Coronary artery (tissue), 2 donors: ENCODE measurements at places on chromosomes 12 and 14.

GRCh38 chr12:115411121-115411520 lies 727.1 kb upstream of the TBX3 start:
- DNase-seq: no peak

GRCh38 chr14:39880106-39880695 lies 448.0 kb upstream of the FBXO33 start:
- DNase-seq: no peak

GRCh38 chr14:86022031-86022629 lies 492.2 kb downstream of the FLRT2 start:
- no peak for DNase-seq

DNA sequence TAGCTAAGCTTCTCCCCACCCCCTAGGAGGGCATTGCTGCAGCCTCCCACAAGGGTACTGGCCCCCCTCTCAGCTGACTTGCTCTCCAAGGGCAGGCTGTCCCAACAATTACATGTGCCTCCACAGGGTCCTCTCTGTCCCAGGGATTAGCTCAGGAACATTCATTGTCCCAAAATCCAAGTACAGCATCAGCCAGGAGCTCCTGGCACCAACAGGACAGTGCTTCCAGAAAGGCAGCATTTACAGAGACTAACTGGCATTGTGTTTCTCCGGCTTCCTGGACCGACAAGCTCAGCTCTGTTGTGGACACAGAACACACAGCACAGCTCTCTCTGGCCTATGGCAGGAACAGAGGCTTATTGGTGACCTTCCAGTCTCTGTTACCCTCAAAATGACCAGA lies 21.7 kb downstream of the ABCD4 start:
- DNase-seq: no peak

GRCh38 chr12:114665411-114666260 lies 18.3 kb downstream of the TBX3 start:
- DNase-seq: no peak

DNA sequence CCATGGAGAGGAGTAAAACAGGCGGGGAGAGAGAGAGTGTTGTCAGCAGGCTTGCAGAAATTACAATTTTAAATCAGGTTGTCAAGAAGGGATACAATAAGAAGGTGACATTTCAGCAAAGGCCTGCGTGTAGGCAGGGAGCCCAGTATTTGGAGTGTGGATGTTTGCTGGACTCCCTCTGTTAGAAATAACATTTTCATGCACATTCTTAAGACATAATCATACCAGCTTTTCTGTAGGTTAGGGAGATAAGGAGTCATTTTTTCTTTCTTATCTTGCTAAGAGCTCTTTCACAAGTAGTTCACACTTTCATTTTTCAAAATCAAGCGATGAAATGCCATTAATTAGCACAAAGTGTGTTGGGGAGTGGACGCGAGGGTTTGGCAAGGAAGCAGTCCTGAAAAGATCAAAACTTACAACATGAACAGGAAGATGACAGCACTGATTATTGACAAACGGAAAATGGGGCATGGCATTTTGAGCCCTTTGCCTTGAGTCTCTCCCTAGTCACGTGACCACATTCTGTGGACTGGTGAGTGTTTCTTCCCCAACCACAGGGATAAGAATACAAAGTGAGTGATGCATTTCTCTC lies 160.2 kb downstream of the DAD1 start:
- no peak for DNase-seq

DNA sequence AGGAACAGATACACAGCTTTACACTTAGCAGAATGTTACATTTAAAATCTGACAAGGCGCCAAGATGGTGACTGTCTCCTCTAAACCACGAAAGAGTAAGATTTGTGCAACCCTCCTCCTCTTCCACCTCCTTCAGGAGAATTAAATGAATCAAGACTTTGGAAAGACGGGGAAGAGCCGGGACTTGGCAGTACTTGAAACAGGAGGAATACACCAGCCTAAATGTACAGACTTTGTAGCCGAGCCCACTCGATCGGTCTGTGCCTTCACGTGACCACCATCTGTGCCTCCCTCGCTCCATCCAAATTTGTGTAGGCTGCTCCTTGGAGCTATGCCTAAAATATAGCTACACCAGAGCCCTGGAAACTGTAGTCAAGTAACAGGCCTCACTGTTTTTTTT lies 38.3 kb downstream of the SSPN start:
- no peak for DNase-seq

- DNase-seq: no peak
These were observed 43.5 kb upstream of the PTPRQ start for GRCh38 chr12:80400571-80400991.

DNA sequence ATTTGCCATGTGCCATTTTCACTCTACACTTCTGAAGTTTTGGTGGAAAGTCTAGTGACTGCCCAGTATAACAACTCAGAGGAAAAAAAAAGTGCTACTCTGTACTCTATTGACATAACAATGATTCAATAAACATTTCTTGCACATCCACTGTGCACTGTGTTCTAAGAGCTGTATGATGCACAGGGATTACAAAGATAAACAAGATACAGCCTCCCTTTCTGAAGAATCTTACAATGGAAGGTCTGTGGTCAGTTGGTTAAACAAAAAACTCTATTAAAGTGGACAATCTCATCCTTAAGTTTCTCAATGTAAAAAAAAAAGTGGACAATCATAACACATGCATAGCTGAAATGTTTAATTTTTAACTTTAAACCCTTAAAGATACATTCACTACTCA lies 105.7 kb upstream of the RASSF8 start:
- no peak for DNase-seq

DNA sequence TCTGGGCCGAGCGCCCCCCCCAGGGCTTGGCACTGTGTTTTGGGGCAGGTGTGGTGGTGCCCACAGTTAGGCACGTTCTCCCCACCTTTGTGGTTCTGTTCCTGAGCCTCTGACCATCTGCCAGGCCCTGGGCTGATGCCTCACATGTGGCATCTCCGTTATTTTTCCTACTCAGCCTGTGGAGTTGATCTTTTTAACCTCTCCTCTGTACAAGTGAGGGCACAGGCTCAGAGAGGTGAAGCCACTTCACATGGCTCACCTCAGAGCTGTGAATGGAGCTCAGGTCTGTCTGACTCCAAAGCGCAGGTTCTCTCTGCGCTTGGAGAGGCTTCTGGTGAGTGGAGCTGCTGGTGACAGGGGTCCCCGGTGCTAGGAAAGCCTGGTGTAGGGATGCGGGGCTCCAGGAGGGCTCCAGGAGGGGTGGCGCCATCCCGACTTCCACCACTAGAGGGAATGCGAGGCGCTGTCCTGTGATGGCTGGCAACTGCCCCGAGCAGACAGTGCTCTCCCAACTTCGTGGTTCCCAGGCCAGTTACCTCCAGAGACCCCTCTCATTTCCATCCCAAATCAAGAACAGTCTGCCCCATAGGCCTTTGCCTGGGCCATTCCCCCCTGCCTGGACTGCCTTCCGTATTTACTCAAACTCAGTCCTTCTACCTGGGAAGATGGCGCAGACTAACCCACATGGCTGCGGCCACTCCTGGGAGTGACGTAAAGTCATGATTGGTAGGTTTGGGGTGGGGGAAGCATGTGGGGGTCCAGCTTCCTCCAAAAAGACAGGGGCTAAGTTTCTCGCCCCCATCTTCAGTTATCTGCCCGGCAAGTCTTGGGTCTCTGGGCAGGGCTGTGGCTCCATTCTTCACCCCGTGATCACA lies 9.9 kb downstream of the BCL7A start:
- no peak for DNase-seq

DNA sequence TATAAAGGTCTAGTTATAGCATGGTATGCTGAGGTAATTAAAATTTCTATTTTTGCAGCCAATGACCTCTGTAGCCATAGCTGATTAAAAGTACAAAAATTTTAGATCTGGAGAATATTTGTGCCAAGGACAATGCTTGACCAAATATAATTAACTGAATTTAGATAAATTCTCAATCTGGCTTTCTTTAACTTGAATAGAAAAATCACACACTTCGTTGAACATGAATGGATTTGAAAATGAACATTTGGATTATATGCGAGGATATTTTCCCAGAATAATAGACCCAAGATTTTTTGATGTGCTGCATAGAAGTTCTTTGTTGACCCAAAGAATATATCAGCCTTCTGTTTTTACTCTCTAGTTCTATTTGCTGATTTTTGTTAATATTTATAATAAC lies 38.4 kb upstream of the G2E3 start:
- no peak for DNase-seq

DNA sequence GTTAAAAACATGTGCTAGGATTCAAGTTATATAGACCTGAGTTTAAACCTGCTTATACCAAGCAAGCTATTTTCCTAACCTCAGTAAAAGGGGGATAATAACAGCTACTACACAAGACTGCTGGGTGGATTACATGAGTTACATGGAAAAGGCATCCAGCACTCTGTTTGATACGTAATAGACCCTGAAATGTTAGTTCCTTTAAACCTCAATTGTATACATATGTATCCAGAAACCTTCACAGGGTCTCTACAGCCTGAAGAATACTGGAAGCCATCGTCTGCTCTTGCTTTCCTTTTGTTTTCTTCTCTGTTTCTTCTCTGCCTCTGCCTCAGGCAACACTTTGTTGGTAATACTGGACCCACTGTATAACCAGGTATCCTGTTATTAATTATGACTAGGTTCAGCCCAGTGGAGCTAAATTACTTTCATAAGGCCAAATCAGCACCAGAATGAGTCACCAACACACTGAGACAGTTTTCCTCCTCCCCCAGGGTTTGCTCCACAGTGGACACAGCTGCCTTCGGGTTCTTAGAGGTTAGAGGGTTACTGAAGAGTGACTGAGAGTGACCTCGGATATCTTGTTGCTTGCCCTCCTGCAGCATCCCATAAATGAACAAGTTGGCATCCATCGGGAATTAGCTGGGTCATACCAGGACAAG lies 127.1 kb downstream of the CAPZA3 start:
- no peak for DNase-seq

DNA sequence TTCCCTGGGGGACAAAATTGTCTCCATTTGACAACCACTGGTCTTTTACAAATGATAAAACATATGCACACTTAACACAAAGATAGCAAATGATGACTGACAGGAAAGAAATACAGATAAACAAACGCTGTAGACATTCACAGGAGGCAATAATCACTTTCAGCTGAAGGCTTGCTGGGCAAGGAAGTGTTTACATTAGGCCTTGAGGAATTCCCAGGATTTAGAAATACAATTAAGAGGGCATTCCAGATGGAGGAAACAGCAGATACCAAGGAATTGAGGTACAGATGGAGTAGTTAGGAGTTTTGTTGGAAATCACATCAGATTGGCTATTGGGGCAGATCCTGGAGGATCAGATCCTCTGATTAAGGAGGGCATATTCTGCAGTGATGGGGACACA lies 93.9 kb downstream of the DYRK2 start:
- no peak for DNase-seq

GRCh38 chr12:108729612-108730364 lies 1.5 kb downstream of the CORO1C start:
- no peak for DNase-seq

DNA sequence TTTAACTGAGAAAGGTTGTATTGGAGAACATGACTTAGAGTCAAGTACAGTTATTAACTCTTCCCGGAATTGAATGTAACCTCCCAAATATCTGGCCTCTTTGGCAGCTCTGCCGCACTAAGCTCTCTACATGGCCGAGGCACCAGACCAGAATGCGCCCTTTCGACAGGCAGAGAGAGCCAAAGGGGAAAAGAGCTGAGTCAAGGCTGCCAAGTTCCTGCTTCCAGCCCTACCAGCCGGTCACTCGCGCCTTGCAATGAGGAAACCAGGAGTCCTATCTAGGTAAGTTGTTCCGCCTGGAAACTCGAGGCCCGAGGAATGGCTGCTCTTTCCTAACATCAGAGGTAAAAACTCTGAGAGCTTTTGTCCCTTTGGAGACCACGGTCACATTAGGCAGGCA lies 172.2 kb downstream of the BRMS1L start:
- no peak for DNase-seq

DNA sequence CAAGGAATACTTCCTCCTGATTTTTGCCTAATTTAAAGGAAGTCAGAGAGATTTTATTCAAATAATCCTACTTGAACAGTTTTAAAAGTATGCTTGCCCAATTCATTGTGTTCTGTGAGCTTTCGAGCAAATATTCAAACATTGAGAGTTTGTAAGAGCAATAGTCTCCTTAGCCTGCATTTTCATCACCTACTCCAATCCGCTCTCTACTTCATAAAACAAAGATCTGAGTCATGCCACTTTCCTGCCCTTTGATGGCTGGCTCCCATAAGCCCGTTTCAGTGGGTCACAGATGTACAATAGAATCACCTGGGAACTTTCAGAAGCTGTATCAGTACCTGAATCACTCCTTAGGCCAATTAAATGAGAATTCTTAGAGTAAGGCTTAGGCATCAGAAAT lies 319.2 kb downstream of the PDZRN4 start:
- DNase-seq: no peak

DNA sequence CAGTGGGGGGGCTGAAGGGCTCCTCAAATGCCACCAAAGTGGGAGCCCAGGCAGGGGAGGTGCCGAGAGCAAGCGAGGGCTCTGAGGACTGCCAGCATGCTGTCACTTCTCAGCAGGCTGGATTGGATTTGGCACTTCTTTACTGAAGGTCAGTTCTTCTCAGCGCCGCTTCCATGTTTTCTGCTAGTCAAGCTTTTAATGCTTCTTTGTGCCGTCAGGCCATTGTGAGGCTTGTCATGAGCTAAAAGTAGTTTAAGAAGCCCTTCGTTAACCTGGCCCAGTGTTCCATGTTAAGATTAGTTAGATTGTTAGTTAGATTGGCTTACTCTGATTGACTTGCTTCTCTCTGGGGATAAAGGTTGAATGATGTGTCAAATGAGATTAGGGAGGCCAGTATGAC lies 13.4 kb downstream of the GABARAPL1 start:
- no peak for DNase-seq

DNA sequence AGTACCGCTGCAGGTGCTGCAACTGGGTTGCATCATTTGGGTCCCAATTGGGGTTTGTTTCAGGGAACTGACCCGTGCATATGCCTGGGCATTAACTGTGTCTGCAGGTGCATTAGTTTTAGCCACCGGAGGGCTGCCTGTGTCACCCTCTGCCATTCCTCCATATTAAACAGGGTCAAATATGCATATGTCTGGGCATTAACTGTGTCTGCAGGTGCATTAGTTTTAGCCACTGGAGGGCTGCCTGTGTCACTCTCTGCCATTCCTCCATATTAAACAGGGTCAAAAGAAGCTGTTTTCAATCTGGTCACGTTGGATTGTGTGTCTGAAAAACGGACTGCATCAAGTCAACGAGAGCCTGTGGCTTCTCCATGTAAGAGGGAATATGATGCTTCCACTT lies 1317.0 kb downstream of the TMEM121 start:
- DNase-seq: no peak
